ENCODE measurements at places on chromosomes 6 and 20.

GRCh38 chr6:111852725-111853124 is 20.5 kb downstream of the FYN start:
- no peak for DNase-seq

DNA sequence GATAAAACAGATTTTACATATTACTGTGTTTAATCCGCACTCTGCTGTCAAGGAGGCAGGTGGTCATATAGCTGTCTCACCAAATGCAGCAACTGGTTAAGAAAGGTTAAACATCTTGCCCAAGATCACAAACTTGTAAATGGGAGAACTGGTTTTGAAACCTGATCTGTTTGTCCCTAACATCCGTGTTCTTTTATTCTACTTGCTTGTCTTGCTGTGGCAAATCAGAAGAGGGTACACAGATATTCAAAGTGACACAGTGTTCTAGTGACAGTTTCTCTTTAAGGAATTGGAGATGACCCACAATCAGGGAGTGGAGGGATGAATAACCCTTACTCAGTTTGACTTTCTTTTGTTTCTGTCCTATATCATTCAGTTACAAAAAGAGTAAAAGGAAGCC is 83.0 kb upstream of the SGK1 start:
- DNase-seq = no peak

DNA sequence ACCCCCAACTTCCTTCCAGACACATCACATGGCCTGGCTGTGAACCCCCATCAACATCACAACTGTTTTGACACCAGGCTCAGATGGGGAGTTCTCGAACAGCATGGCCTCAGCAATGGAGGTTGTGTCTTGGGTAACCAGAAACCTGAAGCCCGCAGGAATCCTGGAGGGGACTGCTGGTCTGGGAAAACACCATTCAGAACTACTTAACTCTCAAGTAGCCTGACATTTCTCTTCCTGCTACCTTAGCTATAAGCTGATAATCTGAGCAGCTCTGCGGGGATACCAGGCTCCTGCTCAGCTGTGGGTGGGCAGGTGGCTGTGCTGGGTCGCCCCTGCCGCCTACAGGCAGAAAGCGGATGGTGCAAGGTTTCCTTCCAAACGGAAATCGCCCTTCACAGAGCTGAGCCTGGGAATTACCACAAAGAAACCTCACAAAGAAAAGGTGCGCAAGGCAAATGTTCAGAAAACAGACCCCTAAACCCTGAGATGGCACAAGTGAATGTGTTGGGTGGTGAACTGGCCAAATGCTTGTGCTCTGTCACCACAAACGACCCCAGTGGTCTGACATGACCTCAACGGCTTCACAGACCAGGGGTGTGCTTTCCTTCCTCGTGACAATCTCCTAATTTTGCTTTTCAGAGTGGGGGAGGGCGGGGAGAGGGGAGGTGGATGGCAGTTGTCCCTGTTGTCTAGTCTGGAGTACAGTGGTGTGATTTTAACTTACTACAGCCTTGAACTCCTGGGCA is 29.5 kb downstream of the SNX5 start:
- no peak for DNase-seq

- no peak for DNase-seq
Observed at GRCh38 chr6:66145867-66146266, 438.8 kb upstream of the EYS start.

DNA sequence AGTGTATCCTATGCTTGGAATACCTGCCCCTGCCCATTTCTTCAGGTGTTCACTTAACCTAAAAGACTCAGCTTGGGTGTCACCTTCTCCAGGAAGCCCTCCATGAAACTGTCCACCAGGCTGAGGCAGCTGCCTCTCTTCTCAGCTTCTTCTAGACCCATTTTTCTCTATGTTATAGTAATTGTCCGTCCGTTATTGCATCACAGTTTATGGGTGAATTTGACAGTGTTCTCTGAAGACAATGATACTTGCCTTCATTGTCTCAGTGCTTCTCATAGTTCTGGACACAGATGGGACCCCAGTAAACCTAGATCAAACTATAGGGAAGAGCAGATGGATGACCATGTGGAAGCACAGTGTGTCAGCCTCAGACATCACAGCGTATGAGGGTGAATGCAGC is 238.0 kb upstream of the MOCS1 start:
- DNase-seq = no peak

DNA sequence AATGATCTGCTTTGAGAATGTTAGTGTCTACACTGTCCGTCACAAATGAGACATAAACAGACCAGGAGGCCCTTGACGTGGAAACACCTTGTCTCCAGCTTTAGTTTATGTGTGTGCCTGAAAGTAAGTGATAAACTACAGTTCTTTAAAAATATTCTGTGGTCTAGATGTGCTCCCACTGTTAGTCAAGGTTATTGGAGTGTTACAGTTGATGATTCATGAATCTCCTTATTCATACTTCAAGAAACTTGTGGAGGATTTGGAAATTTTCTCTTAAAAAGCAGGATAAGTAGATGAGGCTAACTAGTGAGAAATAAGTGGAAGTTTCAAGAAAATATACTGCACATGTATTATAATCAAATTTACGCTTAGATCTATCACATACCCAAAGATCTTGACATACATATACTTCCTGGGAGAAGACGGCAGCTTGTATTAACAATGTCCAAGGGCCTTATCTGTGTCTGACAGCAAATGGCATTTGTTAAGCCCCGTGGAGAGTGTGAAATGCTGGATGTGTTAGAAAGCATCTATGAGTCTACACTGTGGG is 90.5 kb upstream of the MBOAT1 start:
- DNase-seq = no peak

- DNase-seq = no peak
Observed at GRCh38 chr6:156925718-156926607, 148.8 kb downstream of the ARID1B start.
